ENCODE measurements at places on chromosomes 7 and 10.

DNA sequence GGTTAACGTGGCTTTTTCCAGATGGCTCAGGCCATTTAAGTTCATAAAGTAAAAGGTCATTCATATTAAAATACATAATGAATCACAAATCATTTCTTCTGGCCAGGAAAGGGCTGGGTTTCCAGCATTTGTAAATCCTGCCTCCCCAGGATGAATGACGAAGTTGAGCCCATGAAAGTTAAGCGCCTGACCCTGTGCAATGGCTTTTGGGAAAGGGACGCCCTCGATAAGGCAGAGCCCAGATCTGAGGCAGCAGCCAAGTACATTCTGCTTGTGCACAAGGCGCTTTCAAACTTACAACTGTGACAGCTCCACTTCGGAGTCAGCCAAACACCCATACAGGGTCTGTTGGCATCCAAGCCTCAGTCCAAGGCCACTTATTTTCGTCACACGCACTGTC, 2.8 kb downstream of the GIMAP6 start:
- no peak for DNase-seq

GRCh38 chr7:36107926-36108631, 45.0 kb upstream of the EEPD1 start:
- DNase-seq = no peak

DNA sequence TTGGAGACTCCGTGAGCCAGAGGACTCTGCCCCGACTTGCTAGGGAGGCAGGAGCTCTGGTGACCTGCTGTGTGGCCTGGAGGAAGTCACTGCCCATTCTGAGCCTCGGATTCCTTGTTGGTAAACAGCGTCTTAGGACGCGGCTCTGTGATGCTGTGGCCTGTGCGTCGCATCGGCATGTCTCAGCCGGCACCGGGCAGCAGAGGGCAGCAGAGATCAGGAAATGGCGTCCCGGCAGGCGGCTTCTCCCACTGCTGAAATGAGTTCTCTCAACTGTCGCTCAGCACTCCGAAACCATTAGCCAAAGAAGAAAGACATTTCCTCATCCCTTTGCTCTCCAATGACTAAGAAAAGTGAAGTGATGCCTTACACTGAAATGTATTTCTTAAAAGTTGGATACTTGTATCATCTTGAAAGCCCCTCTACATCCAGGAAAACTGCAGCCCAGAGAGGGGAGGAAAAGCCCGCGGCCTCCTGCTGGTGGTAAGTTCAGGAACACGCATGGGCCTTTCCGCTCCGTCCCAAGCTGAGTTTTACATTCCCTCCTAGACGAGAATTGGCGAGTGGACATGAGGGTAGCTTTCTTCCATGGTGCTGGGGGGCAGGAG, 91.7 kb downstream of the WDR11 start:
- DNase-seq = peak; percentile 62

GRCh38 chr7:80505900-80506500, 5.9 kb downstream of the GNAT3 start:
- no peak for DNase-seq

GRCh38 chr7:116236020-116236630, 25.8 kb downstream of the TES start:
- DNase-seq = peak; percentile 5

DNA sequence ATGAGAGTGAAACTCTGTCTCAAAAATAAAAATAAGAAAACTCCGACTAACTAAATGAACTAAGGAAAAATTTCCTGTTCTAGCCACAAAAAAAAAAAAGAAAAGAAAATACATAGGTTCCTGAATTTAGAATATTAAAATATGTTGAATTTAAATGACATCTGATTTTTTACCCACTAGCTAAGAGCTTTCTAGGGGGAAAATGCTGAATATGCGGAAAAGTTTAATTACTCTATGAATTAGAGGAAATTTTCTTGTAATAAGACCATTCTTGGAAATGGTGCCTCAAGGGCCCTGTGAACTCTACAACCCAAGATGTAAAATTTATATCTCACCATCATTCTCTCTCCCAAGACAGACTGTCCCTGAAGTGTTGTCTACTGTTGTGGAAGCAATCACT, 165.0 kb upstream of the CALN1 start:
- no peak for DNase-seq

GRCh38 chr7:157235357-157236333, 96.9 kb downstream of the UBE3C start:
- no peak for DNase-seq

- no peak for DNase-seq
Measured at GRCh38 chr10:4051011-4051640, 266.1 kb upstream of the KLF6 start.

- DNase-seq = no peak
Measured at GRCh38 chr10:77332256-77332655, 305.4 kb downstream of the KCNMA1 start.

GRCh38 chr7:101816595-101817470, 593 bp upstream of the CUX1 start:
- no peak for DNase-seq

- DNase-seq = no peak
Measured at GRCh38 chr7:2306688-2307087, 7.6 kb downstream of the SNX8 start.

DNA sequence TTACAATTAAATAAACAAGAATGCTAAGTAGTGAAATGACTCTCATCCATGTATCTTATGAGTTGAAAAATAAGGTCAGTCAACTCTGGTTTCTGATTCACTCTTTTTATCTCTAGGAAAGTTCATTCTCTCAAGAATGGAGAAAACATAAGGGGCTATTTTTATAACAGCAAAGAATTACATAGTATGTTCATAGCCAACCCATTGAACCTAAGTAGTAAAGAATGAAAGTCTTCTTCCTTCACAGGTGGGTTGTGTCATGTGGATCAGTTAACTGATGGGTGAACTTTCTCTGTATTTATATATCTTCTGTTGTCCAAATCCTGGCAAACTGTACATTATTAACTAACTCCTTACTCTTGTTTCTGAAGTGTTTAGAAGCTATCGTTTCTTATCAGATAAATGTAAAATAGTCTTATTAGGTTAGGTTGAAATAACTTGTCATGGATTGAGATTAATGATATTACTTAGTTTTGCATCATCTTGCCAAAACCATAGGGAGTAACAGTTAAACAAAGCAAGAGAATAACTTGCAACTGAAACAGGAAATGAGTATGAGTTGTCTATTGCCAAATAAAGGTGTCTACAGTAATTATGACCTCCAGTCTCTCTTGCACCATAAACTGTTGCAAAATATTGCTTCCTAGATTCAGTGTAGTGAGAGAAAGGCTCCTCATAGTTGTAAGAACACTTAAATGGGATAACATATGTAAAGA, 86.8 kb downstream of the ANKRD7 start:
- peak; percentile 10 for DNase-seq

- no peak for DNase-seq
Measured at GRCh38 chr10:132520177-132520811, 17.3 kb upstream of the INPP5A start.

- DNase-seq = no peak
Measured at GRCh38 chr7:78736548-78736947, 716.9 kb downstream of the MAGI2 start.

GRCh38 chr10:14625192-14625631, 149.5 kb downstream of the FAM107B start:
- no peak for DNase-seq

DNA sequence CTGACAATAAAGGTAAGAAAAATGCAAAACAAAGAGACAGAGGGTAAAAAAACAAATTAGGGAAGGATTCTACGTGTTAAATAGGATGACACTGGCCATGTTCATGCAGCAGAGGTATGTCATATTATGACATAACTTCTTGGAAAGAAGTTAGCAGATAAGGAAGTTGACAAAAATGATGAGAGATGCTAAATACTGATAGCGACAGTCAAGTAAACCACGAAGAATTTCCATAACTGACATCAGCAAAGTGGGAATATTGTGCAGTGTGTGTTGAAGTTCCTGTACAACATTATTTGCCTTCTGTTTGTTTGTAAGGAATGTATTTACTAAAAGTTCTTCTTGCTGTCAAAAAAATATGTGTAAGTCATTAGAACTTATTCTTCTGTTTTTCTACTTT, 29.5 kb downstream of the MDH2 start:
- no peak for DNase-seq

- DNase-seq = peak; percentile 38
Measured at GRCh38 chr10:86899670-86900276, 57.6 kb downstream of the MMRN2 start.

- DNase-seq = no peak
Measured at GRCh38 chr7:73519867-73520672, 2.0 kb downstream of the BAZ1B start.

- peak; percentile 86 for DNase-seq
Measured at GRCh38 chr7:50281680-50282445, 22.7 kb upstream of the IKZF1 start.

DNA sequence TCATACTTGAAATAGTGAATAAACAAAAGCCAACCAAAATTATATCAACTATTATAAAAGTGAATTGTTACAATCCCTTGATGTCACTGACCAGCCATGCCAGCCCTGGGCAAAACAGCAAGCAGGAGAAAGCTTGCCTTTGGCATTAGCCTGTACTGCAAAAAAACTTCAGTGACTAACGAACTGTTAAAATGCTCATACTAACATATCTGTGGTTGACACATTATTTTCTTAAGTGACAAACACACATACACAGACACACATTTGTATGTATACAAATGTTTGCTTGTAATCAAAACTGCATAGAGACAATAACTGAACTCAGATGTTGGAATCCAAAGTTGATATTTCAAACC, 29.5 kb downstream of the CHCHD3 start:
- no peak for DNase-seq

- no peak for DNase-seq
Measured at GRCh38 chr7:16648551-16648950, 2.6 kb downstream of the BZW2 start.

DNA sequence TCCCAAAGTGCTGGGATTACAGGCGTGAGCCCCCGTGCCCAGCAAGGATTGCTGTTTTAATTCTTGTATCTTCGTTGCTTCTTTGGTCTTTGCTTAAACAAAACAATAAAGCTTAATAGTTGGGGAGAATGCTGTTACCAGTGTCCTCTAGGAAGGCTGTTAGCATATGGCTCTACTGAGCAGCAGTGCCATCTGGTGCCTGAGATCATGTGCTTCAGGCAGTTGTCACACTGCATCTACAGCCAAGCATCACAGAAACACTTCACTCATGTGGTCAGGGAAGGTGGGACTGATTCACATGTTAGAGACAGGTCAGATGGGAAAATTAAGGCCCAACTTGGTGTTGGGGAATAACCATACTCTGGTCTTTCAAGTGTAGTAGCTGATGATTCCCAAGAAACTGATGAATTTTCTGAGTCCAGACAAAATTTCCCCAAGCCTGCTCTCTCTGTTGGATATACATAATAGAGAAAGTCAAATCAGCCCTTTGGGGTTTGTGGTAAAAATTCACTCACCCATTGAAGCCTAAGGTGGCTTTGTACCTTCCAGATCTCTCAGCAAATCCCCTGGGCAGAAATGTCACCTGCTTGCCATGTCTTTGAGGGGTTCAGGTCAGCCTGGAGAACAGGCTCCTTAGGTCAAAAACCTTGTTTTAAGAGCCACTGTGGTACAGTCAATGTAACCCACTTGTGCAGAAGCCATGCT, 28.4 kb downstream of the UBE2D4 start:
- DNase-seq = no peak

GRCh38 chr7:19392246-19392645, 247.0 kb upstream of the FERD3L start:
- no peak for DNase-seq

DNA sequence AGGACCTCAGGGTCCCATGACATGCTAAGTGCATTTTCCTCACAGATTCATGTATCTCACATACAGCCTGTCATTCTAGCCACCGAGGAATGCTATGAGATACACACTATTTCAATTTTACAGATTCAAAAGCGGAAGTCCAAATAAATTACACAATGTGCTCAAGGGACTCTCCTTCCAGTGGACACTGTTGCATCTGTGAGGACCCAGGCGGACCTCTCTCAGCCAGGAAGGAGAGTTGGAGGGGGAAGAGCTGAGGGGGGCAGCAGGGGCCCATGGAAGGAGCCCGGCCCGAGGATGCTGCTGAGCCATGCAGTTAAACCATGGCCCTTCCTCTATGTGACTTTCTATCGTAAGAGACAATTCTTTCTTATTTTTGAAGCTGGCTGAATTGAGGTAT, 93.6 kb downstream of the VOPP1 start:
- DNase-seq = no peak

- DNase-seq = no peak
Measured at GRCh38 chr7:32142649-32143048, 72.4 kb upstream of the PDE1C start.

- DNase-seq = no peak
Measured at GRCh38 chr10:69215405-69216171, 4.5 kb upstream of the HKDC1 start.

GRCh38 chr7:132646052-132646451, 69.8 kb upstream of the PLXNA4 start:
- DNase-seq = no peak

DNA sequence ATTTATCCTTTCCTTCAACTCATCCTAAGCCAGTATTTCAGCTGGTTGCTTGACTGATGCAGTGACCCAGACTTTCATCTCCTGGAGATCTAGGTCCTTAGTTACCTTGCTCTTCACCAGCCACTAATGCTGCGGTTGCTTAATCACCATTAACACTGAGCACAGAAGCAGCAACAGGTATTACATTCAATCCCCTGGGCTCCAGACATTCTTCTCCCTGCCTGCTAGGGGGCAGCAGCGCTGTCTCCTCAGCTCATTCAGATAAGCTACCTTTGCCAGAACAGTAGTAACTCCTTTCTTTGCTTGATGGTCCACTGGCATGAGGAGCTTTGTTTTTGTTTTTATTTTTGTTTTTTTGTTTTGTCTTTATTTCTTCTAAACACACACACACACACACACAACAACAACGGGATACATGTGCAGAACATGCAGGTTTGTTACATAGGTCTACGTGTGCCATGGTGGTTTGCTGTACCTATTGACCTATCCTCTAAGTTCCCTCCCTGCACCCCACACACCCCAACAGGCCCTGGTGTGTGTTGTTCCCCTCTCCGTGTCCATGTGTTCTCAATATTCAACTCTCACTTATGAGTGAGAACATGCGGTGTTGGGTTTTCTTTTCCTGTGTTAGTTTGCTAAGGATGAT, 1043.2 kb upstream of the C7orf33 start:
- no peak for DNase-seq

GRCh38 chr7:69608878-69609277, 10.6 kb downstream of the AUTS2 start:
- no peak for DNase-seq

- DNase-seq = no peak
Measured at GRCh38 chr7:16646472-16647072, 591 bp downstream of the BZW2 start.

DNA sequence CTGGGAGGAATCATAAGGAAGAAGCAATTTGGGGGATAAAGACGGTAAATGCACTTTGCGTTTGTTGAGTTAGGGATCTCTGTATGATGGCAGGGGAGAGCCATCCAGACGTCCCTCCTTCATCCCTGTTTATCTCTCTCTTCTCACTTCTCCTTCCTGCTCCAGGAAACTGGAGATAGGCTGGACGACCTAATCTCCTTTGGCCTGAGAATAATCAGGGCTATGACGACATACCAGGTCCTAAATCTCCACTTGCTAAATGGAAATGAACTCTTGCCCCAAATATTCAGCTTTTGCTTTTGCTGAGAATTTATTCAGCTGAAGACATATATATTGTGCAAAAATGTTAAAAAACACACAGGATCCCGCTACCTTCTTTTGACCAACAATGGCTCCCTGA, 182.9 kb upstream of the INHBA start:
- DNase-seq = no peak
